H1 (cell line): ENCODE measurements at places on chromosomes 1 and 21.

DNA sequence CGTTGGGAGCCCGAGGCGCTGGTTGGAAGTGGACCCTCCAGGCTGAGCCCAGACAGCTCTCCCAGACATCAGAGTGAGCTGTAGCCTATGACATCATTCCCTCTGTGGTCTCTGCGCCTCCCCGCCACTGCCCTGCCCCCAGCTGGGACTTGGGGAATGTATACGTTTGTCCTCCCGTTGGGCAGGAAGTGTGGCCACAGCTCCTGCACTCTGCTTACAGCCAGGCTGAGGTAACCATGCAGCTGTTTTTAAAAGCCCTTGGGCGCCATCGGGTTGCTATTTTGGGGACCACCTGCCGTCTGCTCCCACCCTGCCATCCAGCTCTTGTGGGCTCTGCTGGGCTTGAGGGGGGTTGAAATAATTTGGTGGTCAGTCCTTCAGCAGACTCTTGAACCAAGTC lies 7.8 kb downstream of the VASH2 start:
- peaks cover 10% of the 10 kb centered on the region for H3K4me1 ChIP-seq
- H3K4me3 ChIP-seq: no peak overlapping the region
- no peak for DNase-seq

DNA sequence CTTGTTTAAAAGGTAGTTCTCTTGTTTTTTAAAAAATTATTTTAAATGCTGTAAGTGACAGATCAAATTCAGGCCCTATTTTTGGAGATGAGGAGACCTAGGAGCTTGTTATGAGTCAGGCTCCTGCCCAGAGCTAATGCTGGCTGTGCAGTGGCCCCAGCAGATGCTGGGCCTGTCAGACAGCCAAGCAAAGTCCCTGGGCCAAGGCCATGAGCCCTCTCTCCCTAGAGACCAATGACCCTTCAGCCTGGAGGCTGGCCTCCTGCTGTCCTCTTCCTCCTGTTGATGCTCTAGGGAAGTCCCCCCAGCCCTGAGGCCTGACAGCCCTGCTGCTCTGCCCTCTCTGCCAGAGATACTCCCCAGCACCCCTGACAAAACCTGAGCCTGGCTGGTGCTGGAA lies 128.1 kb upstream of the CTTNBP2NL start:
- no peak overlapping the region for H3K4me3 ChIP-seq
- no peak for DNase-seq
- H3K36me3 ChIP-seq: no peaks in the 10 kb centered on the region
- H3K27me3 ChIP-seq: no peaks in the 10 kb centered on the region
- H3K27ac ChIP-seq: no peak overlapping the region
- no peaks in the 10 kb centered on the region for H3K4me1 ChIP-seq

DNA sequence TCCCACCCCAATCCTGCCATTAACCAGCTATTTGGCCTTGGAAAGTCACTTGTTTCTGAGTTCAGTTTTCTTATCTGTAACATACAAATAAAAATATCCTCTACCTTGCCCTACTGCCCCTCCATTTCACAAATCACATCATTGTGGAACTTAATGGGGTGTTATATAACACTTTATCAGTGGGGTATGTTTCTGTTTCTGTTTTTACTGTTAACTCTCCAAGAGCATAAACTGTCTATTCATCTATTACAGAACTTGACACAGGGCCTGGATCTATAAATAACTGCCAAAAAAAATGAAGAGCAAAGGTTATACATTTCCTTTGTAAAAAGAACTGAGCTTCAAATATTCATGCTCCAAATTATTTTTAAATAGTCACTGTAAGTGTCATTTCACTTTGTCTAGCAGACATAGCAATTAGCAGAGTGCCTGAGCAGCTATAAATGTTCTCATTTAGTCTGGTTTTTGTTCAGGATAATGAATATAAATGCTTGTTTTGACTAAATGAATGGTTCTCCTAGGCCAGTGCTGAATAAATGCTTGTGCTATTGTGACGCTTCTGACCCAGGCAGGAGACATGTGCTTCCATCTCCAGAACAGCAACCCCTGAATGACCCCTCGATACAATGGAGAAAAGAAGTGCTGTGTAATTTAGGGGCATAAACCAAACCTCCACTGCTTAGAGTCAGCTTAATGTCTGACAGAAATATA lies 7.4 kb downstream of the PIGM start:
- H3K27me3 ChIP-seq: no peaks in the 10 kb centered on the region
- H3K27ac ChIP-seq: no peak overlapping the region
- no peak for DNase-seq
- H3K4me1 ChIP-seq: no peaks in the 10 kb centered on the region
- no peaks in the 10 kb centered on the region for H3K36me3 ChIP-seq
- H3K4me3 ChIP-seq: no peak overlapping the region

DNA sequence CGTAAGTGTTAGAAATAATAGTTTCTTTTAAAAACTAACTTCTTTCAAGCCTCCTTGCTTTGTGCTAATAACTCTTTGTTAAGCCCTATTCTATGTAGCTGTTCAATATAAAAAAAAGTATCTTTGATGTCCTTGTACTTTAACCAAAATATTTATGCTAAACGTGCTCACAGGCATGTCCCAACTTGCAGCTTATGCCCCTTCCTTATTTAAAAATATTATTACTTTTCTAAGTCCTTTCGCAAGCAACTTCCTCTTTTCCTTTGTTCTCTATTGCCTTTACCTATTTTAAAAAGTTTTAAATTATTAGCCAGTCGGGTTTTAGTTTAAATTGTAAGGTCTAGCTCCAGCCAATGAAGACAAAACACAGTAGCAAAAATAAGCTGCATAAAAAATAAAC lies 43.4 kb upstream of the NBPF3 start:
- no peaks in the 10 kb centered on the region for H3K27me3 ChIP-seq
- no peaks in the 10 kb centered on the region for H3K36me3 ChIP-seq
- no peak overlapping the region for H3K4me3 ChIP-seq
- no peak overlapping the region for H3K27ac ChIP-seq
- no peaks in the 10 kb centered on the region for H3K4me1 ChIP-seq
- no peak for DNase-seq

GRCh38 chr1:166165661-166166328 lies 1.0 kb downstream of the FAM78B start:
- no peak overlapping the region for H3K27ac ChIP-seq
- H3K4me3 ChIP-seq: peak overlapping the region; percentile 74
- H3K36me3 ChIP-seq: no peaks in the 10 kb centered on the region
- DNase-seq: peak; percentile 66
- peaks cover 7% of the 10 kb centered on the region for H3K27me3 ChIP-seq

GRCh38 chr1:2098839-2099785 lies 48.9 kb downstream of the PRKCZ start:
- DNase-seq: no peak
- no peaks in the 10 kb centered on the region for H3K27me3 ChIP-seq
- peaks cover 3% of the 10 kb centered on the region; the same call in 1 of the 2 replicates for H3K4me1 ChIP-seq

GRCh38 chr1:64453688-64454087 lies 16.2 kb upstream of the CACHD1 start:
- DNase-seq: no peak
- H3K36me3 ChIP-seq: no peaks in the 10 kb centered on the region
- no peaks in the 10 kb centered on the region; the same call in 1 of the 2 replicates for H3K27me3 ChIP-seq
- no peaks in the 10 kb centered on the region for H3K4me1 ChIP-seq
- H3K27ac ChIP-seq: no peak overlapping the region

DNA sequence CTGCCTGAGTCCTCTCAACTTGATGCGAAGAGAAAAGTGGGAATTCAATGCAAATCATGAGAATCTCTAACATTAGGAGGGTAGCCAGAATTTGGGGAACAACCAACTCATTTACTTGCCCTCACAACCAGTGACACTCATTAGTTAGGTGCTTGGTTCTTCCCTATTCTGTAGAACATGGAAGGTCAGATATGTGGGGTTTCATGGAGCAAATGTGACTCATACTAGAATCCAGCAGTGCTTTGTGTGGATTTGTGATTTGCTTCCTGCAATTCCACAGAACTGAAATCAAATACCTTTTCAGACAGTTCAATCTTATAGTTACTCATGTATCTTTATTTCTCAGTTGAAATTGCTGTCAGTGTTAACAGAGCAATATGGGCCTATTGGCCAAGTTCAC lies 6.9 kb upstream of the ETV3 start:
- no peaks in the 10 kb centered on the region for H3K4me1 ChIP-seq
- no peaks in the 10 kb centered on the region for H3K36me3 ChIP-seq
- no peak overlapping the region for H3K27ac ChIP-seq
- H3K4me3 ChIP-seq: no peak overlapping the region
- peaks cover 1% of the 10 kb centered on the region for H3K27me3 ChIP-seq
- DNase-seq: no peak
